Endodermal cell (in vitro differentiated cells): ENCODE measurements at places on chromosomes 4 and X. TPM values are rescaled to one million over a fixed set of nuclear protein-coding genes. Genes with fewer than 3 reads are reported as not detected.
A peak's percentile ranks its signal among the peaks of the same experiment; 100 is the strongest.

- no peaks in the 10 kb centered on the region for H3K4me1 ChIP-seq
- H3K27ac ChIP-seq: no peak overlapping the region
- DNase-seq: no peak
- H3K36me3 ChIP-seq: no peaks in the 10 kb centered on the region
Measured at GRCh38 chrX:29876733-29877132, 338.6 kb upstream of the MAGEB2 start.

DNA sequence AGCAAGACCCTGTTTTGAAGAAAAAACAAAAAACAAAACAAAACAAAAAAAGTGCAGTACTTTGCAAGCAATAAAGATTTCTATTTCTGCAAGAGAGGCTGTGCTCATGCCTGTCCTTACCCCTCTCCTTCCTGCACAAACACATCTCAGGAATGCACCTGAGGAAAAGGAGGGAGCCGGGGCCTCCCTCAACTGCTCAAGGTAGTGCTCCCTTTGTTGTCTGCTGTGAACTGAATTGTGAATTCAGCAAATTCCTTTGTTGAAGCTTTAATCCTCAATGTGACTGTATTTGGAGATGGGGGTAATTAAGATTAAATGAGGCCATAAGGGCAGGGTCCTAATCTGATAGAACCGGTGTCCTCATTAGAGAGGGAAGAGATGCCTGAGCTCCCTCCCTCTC, 13.9 kb downstream of the FTSJ1 start:
- H3K27ac ChIP-seq: no peak overlapping the region
- DNase-seq: no peak
- peaks cover 4% of the 10 kb centered on the region for H3K36me3 ChIP-seq
- no peaks in the 10 kb centered on the region for H3K4me1 ChIP-seq

Gene RS1
- not detected in 3 replicates for total RNA-seq

- no peaks in the 10 kb centered on the region for H3K27me3 ChIP-seq
- H3K4me1 ChIP-seq: no peaks in the 10 kb centered on the region
- H3K4me3 ChIP-seq: no peak overlapping the region
- H3K27ac ChIP-seq: no peak overlapping the region
- H3K36me3 ChIP-seq: no peaks in the 10 kb centered on the region
Measured at GRCh38 chrX:97238632-97239031, 354.9 kb downstream of the RPA4 start.

DNA sequence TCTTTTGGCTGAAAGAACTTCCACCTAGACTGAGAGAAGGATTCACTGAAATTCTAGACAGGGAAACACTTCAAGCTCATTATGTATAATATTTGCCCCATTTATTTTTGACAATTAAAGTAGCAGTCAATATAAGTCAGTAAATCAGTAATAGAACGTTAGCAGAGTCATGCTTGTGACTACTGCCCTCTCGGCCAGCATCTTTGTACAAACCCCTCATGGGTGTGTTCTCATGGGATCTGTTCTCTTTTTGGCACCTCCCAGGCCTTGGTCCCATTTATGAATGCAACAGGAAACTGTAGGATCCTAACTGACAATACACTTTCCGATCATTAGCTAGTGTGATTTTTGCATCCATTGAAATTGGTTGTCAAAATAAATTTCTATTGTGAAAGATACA, 2.9 kb downstream of the MSL3 start:
- H3K27me3 ChIP-seq: no peaks in the 10 kb centered on the region
- no peaks in the 10 kb centered on the region for H3K4me1 ChIP-seq
- H3K4me3 ChIP-seq: no peak overlapping the region
- H3K36me3 ChIP-seq: peaks cover 29% of the 10 kb centered on the region
- DNase-seq: no peak
- H3K27ac ChIP-seq: no peak overlapping the region

Gene KLB
- not detected in 3 replicates for total RNA-seq

Gene ACSL4
- total RNA-seq: 45.1 and 47.9 TPM in 2 replicates

DNA sequence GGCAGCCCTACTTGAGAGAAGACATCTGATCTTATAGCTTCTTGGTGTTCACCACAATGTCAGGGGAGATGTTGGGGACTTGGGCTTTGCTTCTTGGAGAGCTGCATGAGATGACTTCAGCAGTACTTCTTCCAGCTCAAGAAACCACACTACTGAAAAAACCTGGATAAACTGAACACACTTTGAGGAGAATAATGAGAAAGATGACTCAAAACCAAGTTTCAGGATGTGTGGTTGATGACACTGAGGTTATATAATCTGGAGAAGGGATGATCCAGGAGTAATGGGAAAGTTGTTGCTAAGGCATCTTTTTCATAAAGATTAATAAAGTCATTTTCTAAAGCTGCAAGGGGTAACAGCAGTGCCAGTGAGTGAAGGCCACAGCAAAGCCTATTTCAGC, 58.4 kb upstream of the PNPLA4 start:
- H3K27me3 ChIP-seq: peaks cover 3% of the 10 kb centered on the region
- H3K27ac ChIP-seq: no peak overlapping the region
- no peak overlapping the region for H3K4me3 ChIP-seq

DNA sequence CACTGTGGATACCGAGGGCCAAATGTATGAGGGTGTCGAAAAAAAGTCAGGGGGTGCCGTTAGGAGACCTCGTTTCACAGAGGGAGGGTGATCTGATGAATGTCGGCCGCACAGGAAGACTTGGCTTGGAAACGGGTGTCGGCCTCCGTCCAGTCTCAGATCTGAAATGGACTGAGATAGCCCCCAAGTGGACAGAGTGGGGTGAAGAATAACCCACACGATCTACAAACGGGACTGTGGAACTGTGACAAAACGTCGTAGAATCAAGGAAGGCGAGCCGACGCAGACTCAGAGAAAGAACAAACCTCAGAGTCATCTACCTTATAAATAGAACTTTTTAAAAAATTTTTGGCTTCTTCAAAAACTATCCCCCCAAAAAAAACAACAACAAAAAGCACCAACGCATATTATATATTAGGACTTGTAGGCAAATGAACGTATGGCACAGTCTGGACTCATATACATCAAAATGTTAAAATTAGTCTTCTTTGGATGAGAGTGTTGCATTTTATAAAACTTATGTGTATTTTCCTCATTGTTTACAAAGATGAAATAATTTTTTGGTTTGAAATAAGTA, 63.8 kb upstream of the IRF2 start:
- H3K27me3 ChIP-seq: no peaks in the 10 kb centered on the region
- H3K36me3 ChIP-seq: no peaks in the 10 kb centered on the region
- H3K27ac ChIP-seq: peak overlapping the region; percentile 61

DNA sequence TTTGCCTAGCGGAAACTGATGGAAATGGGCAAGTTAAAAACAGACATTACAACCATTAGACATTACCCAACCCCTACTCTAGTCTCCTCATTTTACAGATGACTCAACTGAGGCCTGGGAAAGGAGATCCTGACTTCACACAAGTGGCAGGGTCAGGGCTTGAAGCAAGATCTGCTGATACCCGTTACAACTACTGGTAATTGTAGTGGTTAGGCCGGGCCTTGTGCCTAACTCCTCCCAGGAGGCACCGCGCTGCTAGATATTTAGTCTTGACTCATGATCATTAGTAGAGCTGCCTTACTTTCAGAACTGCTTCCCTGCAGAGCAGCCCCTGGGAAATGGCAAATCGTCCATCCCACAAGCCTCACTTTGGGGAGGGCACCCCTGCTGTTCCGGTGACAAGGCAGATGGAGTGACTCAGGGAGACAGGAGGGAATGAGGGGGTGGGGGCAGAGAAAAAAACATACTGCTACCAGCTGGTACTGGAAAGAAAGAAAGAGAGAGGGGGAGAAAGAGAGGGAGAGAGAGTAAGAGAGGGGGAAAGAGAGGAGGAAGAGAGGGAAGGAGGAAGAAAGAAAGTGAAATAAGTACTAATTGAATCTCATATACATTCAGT, 12.2 kb downstream of the ARHGEF6 start:
- peak; percentile 63 for DNase-seq
- H3K27ac ChIP-seq: no peak overlapping the region
- H3K4me1 ChIP-seq: no peaks in the 10 kb centered on the region
- no peaks in the 10 kb centered on the region for H3K36me3 ChIP-seq

Gene AKAP14
- not detected in 3 replicates for total RNA-seq

- no peak overlapping the region for H3K27ac ChIP-seq
- no peaks in the 10 kb centered on the region for H3K4me1 ChIP-seq
- no peaks in the 10 kb centered on the region for H3K27me3 ChIP-seq
- H3K36me3 ChIP-seq: no peaks in the 10 kb centered on the region
- no peak overlapping the region for H3K4me3 ChIP-seq
Measured at GRCh38 chrX:53153581-53153980, 59.6 kb downstream of the KANTR start.

- H3K27me3 ChIP-seq: no peaks in the 10 kb centered on the region
- H3K4me3 ChIP-seq: no peak overlapping the region
- H3K36me3 ChIP-seq: peaks cover 46% of the 10 kb centered on the region
- H3K27ac ChIP-seq: no peak overlapping the region
- no peaks in the 10 kb centered on the region for H3K4me1 ChIP-seq
Measured at GRCh38 chr4:78320349-78320935, 231.1 kb upstream of the ANXA3 start.

DNA sequence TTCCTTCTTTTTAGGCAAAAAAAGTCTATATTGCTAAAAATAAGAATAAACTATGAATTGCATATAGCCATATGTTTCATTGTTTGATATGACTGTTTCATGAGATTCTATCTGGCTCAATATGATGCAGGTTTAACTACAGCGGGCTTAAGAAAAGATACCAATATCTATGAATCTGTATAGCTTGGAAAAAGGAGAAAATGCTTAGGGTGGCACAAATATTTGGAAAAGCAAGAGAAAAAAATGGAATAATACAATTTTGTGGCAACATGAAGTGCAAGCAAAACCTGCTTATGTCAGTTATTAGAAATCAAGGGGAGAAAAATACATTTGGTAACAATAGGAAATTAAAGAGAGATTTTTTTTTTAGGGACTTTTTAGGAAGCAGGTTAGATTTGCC, 48.3 kb upstream of the NFKB1 start:
- no peak for DNase-seq
- H3K36me3 ChIP-seq: no peaks in the 10 kb centered on the region
- H3K4me3 ChIP-seq: no peak overlapping the region
- no peaks in the 10 kb centered on the region for H3K27me3 ChIP-seq
- H3K27ac ChIP-seq: no peak overlapping the region

DNA sequence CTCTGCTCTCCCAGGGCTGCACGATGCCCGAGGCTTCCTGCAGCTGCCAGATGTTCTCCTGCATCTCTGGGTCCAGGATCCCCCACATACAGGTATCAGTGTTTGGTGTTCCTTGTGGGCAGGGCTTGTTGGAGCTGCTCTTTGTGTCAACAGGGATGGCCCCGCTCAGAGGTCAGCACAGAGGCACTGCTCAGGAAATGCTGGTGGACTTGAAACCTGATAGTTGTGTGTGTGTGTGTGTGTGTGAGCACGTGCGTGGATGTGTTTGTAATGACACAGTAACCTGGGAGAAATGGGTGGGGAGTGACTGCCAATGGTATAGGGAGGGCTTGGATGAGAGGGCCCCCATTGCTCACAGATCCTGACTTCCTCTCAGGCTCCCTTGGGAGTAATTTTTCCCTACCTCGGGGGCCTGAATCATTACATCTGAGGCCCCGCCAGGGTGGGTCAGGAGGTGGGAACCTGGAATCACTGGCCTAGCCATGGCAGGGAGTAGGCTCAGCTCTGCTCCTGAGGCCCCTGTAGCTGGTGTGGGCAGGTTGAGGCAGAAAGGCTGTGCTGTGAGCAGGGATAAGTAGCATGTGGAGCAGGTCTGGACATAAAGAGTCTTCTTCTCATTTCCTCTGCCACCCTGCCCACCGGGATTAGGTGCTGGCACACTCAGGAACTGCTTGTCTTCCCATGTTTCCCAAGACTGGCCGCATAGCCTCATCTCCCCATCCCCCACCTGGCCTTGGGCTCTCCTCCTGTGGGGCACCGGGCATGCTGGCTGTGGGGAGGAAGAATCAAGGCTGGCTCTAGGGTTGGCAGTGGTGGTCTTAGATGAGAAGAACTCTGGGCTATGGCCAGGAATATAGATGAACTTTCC, 2.5 kb upstream of the EFNB1 start:
- no peak for DNase-seq
- H3K27ac ChIP-seq: no peak overlapping the region
- H3K27me3 ChIP-seq: peaks cover 24% of the 10 kb centered on the region
- no peaks in the 10 kb centered on the region for H3K36me3 ChIP-seq
- no peak overlapping the region for H3K4me3 ChIP-seq

GRCh38 chrX:17185431-17185830, 189.6 kb upstream of the NHS start:
- DNase-seq: no peak
- H3K4me3 ChIP-seq: no peak overlapping the region
- no peaks in the 10 kb centered on the region for H3K27me3 ChIP-seq
- H3K4me1 ChIP-seq: no peaks in the 10 kb centered on the region

GRCh38 chr4:72714482-72715279, 145.7 kb upstream of the ADAMTS3 start:
- no peaks in the 10 kb centered on the region for H3K36me3 ChIP-seq
- no peak overlapping the region for H3K4me3 ChIP-seq
- no peak overlapping the region for H3K27ac ChIP-seq
- H3K4me1 ChIP-seq: no peaks in the 10 kb centered on the region
- H3K27me3 ChIP-seq: no peaks in the 10 kb centered on the region

Gene HPGD
- 27.7 and 33.6 TPM in 2 replicates for total RNA-seq

DNA sequence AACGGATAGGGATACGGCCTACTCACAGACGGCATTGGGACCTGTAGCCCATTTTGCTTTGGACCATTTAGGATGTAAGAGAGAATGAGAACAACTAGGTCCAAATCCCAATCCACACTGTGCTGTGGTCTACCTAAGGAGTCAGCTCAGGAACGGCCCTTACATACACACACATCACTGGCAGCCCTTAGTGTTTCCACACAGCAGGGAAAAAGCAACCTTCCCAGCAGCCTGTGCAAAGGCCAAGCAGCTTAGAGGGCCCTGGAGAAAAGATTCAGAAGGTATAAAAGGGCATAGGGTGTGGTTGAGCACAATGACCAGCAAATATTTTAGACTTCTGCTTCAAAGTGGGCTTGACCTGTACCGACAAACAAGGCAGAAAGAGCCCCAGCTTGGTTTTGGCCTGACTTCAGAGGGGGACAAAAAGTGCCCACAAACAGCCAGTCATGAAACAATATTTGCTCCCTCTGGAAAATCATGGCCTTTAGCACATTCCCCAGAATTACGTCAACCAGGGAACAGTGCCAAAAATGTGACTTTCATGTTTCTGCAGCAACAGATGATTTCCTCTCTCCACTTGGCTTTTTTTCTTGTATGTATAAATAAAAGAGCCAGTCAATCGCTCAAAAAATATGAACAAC, 359.5 kb upstream of the FGF16 start:
- no peak for DNase-seq
- H3K4me1 ChIP-seq: no peaks in the 10 kb centered on the region
- no peak overlapping the region for H3K4me3 ChIP-seq
- H3K36me3 ChIP-seq: no peaks in the 10 kb centered on the region
- H3K27ac ChIP-seq: no peak overlapping the region

Gene FAM47E
- total RNA-seq: 0.99 to 2.5 TPM (median 1.8 TPM) in 3 replicates

- no peaks in the 10 kb centered on the region for H3K36me3 ChIP-seq
- DNase-seq: no peak
- no peak overlapping the region for H3K4me3 ChIP-seq
- no peak overlapping the region for H3K27ac ChIP-seq
Measured at GRCh38 chrX:42432552-42432951, 345.4 kb downstream of the PPP1R2C start.

- H3K4me3 ChIP-seq: no peak overlapping the region
- no peak overlapping the region for H3K27ac ChIP-seq
- no peaks in the 10 kb centered on the region for H3K4me1 ChIP-seq
- no peaks in the 10 kb centered on the region for H3K36me3 ChIP-seq
Measured at GRCh38 chr4:180852738-180853137, 1390.5 kb upstream of the TENM3 start.

GRCh38 chr4:18441676-18442075, 420.1 kb upstream of the LCORL start:
- no peaks in the 10 kb centered on the region for H3K27me3 ChIP-seq
- no peaks in the 10 kb centered on the region for H3K4me1 ChIP-seq
- H3K4me3 ChIP-seq: no peak overlapping the region
- H3K36me3 ChIP-seq: no peaks in the 10 kb centered on the region
